Activated T-helper 9 cell treated with anti-CD3 and anti-CD28 coated beads, Interleukin-2, amount 50 U/mL, for 16 hours (primary cell): ENCODE measurements at places on chromosomes 5 and 9.

- DNase-seq, result no peak
These were observed 114.9 kb downstream of the HOMER1 start for GRCh38 chr5:79399046-79399445.

GRCh38 chr9:81103597-81104471, 585.5 kb downstream of the TLE1 start:
- DNase-seq, result no peak

DNA sequence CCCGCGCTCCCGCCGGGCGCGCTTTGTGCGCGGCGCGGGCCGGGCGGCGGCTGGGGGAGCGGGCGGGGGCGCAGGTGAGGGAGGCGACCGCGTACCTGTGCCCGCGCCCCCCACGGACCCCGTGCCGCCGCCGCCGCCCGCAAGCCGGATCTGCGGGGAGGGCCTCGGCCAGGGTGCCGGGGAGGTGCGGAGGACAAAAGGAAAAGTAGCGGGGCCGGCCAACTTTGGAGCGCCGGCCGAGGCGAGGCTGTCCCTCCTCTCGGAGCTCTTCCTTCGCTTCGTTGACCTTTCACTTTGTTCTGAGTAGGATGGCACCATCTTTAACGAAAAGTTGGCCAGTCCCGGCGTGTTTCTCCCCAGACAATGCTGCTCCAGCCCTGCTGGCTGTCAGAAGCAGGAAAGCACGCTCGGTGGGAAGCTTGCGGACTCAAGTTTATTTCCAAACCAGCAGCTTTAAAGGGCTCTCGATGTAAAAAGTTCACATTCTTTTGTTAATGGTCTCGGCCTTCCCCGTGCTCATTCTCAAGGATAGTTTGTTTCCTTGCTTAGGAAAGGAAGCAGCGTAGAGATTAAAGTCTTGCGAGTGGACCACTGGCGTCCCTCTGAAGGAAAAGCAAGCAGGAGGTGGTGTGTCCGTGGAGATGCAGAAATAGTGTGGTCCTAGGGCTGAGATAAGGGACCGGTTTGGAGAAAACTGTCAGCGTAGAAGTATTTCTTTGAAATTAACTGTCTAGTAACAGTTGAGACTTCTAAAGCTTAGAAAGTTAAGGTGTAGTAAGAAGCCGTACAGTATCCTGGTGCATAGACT, 639 bp downstream of the EHMT1 start:
- peak; percentile 13 for DNase-seq

DNA sequence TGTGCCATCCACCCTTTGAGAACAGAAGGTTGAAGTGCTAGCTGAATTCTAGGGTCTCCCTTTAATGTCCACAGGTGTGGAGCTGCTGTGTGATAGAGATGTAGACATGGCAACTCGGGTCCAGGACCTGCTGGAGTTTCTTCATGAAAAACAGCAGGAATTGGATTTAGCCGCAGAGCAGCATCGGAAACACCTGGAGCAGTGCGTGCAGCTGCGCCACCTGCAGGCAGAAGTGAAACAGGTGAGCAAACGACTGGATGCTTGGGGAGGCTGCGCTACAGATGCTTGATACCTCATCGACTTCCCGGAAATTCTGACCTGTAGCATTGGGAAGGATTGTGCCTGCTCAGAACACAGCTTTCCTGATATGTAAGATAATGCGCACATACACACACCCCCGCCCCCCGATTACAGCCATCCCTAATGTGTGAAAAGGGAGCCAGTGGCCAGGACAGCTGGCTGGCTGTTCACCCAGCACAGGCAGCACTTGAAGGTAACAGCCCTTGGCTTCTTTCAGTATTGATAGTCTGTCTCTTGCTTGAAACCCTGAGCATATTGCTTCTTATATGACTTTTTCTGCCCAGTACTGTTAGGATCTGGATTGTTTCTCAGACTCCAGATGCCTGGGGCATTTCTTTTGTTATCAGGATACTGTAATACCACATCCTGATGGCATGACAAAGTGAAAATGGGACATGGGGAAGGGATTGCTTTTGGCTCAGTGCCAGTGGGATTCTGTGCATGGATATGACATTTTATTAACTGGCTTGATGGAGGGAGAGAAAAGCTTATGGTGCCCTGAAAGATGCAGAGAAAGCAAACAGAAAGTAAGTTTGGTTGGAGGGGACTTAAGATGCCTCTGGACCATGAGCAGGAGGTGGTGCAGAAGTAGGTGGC, 216.8 kb upstream of the OTULINL start:
- DNase-seq, result no peak

DNA sequence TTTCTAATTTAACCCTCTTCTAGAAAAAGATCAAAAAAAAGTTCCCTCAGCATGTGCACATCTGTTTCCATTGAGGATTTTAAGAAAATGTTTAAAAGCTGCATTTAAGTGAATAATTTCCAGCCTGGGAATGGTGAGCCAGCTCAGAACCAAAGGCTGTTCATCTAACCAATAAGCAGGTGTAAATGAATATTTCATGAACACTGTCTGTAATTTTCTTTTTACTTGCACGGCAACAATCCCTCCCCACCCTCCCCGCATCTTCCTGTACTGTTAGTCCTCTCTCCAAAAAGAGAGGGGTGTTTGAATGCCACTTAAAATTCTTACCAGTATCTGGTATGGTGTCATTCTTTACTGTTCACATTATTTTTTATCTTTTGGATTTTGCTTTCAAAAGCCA, 425.6 kb downstream of the PDE4D start:
- no peak for DNase-seq
